ENCODE measurements at places on chromosomes 13 and 19.

- peak; percentile 29 for DNase-seq
These were observed 13.3 kb downstream of the CD70 start for GRCh38 chr19:6577476-6578125.

GRCh38 chr13:98303858-98304257 lies 126.8 kb upstream of the RNF113B start:
- DNase-seq, result no peak

DNA sequence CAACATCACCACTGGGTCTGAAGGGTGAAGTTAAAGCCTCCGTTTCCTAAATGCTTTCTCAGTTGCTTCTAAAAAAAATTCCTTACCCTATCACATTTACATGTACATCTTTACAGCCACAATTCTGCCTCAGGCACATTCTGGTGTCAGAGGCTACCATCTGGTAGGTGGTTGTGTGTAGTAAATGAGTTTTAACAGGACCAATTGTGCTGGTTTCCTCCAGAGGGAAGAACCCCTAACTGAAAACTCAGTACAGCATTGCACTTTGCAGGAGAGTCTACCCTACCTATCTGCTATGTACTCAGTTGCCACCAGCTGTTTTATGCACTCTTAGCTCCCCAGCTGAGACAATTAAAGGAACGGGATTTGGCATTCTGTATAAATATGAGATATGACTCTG lies 1576.5 kb downstream of the PCDH9 start:
- DNase-seq, result no peak

GRCh38 chr13:88066847-88067246 lies 395.7 kb downstream of the SLITRK5 start:
- no peak for DNase-seq

- DNase-seq, result no peak
These were observed 79.0 kb downstream of the INSR start for GRCh38 chr19:7215176-7215575.

All from activated CD4-positive, alpha-beta T cell treated with anti-CD3 and anti-CD28 coated beads, Interleukin-2, Interleukin-6, amounts not matched to agents 100 ng/mL and 50 ng/mL, durations not matched to agents 16 hours and 8 hours (primary cell).